Stimulated activated CD8-positive, alpha-beta memory T cell treated with anti-CD3 and anti-CD28 coated beads, Interleukin-12 subunit alpha, Interleukin-12 subunit beta, amount 100 ng/mL, for 4 hours (primary cell): ENCODE measurements at places on chromosomes 7 and 10.

- no peak for DNase-seq
Measured at GRCh38 chr7:13915891-13916290, 73.6 kb downstream of the ETV1 start.

DNA sequence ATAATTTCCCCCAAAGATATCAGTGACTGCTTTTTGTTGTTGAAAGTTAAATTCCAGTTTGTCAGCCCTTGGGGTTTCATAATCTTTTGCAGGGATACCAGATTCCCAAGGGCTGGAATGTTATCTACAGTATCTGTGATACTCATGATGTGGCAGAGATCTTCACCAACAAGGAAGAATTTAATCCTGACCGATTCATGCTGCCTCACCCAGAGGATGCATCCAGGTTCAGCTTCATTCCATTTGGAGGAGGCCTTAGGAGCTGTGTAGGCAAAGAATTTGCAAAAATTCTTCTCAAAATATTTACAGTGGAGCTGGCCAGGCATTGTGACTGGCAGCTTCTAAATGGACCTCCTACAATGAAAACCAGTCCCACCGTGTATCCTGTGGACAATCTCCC lies 3.2 kb downstream of the CYP26A1 start:
- no peak for DNase-seq

DNA sequence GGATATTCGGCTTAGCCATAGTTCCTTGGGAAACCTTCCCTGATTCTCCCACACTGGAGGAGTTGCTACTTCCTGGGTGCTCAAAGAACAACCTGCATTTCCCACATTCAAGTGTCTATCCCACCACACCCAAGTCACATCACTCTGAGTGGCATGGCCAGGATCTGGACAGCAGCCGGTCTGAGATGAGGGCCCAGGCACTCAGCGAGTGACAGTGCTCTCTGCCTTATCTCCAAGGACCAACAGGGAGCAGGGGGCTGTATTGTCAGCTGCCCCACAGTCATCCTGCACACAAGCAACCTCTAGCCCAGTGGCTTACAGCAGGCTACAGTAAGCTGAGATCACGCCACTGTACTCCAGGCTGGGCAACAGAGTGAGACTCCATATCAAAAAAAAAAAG lies 16.1 kb upstream of the SLC18A3 start:
- no peak for DNase-seq

DNA sequence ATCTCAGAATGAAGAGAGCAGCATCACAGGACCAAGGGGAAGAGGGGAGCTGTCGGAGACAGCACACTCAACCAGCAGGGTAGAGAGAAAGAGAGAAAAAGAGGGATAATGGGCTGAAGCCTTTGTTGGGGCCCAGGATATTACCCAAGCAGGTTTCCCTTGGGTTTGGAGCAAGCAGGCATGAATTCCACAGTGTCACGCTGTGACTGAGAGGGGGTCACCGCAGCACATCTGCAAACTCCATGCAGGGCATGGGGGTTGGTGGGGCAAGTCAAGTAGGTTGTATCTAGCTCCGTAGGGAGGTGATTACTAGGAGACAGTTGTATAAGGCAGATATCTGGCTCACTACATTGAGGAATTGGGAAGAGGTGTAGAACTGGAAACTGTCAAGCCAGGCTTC lies 42.2 kb upstream of the SEMA3E start:
- DNase-seq: no peak

- no peak for DNase-seq
Measured at GRCh38 chr7:72453471-72453870, 41.3 kb upstream of the CALN1 start.

DNA sequence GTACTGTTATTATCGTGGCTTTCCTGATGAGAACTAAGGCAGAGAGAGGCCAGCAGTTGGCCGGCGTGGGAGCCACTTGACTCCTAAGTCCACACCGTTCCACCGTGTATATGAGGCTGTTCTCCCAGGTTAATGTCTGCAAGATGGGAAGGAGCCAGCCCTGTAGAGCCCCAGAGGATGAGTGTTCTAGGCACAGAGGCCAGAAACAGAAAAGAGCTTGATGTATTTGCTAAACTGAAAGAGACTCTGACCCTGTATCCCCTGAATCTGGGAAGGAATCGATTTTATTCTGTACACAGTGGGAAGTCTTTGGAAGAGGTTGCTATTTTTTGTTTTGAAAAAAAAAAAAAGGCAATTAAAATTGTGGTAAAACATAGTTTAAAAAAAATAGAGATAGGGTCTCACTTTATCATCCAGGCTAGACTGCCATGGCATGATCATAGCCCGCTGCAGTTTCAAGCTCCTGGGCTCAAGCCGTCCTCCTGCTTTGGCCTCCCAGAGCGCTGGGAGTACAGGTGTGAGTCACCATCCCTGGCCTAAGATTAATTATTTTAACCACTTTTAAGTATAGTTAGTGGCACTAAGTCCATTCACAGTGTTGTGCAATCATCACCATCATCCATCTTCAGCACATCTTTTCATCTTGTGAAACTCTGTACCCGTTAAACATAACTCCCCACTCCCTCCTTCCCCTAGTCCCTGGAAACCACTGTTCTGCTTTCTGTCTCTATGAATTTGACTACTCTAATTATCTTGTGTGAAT lies 348.8 kb downstream of the SDK1 start:
- no peak for DNase-seq

- DNase-seq: no peak
Measured at GRCh38 chr10:104218751-104219150, 13.4 kb downstream of the CFAP43 start.

GRCh38 chr7:103073989-103074518 lies 542 bp downstream of the FBXL13 start:
- DNase-seq: no peak

DNA sequence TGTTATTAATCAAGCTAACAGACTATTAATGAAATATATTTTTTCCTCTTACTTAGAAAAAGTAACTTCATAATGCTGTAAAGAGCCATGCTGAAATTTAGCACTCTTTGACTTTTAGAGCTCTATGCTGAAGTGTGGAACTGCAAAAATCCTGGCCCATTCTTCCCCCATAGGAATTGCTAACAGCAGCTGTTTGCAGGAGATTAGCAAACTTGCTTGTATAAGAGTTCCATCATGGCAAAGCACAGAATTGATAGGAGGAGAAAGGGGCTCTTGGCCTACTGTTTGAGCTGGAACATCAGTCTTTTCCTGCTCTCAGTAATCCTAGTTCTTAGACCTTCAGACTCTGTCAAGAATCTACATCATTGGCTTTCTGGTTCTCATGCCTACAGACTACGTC lies 18.3 kb upstream of the GNAT3 start:
- DNase-seq: no peak

- no peak for DNase-seq
Measured at GRCh38 chr10:60896810-60897209, 47.2 kb downstream of the RHOBTB1 start.

- no peak for DNase-seq
Measured at GRCh38 chr7:22591271-22591670, 91.3 kb upstream of the STEAP1B start.

- no peak for DNase-seq
Measured at GRCh38 chr10:63720072-63720537, 198.9 kb downstream of the REEP3 start.

GRCh38 chr10:126294451-126294850 lies 93.8 kb downstream of the ADAM12 start:
- no peak for DNase-seq

DNA sequence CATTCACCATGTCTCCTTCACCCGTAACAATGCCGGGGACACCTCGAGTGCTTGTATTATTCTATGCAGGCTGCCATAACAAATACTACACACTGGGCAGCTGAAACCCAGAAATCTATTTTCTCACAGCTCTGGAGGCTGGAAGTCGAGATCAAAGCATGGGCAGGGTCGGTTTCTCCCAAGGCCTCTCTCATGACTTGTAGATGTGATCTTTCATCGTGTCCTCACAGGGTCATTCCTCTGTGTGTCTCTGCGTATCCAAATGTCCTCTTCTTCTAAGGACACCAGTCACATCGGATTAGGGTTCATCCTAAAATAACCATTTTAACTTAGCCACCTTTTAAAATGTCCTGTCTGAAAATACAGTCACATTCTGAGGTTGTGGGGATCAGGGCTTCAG lies 303.5 kb downstream of the KLF6 start:
- no peak for DNase-seq

DNA sequence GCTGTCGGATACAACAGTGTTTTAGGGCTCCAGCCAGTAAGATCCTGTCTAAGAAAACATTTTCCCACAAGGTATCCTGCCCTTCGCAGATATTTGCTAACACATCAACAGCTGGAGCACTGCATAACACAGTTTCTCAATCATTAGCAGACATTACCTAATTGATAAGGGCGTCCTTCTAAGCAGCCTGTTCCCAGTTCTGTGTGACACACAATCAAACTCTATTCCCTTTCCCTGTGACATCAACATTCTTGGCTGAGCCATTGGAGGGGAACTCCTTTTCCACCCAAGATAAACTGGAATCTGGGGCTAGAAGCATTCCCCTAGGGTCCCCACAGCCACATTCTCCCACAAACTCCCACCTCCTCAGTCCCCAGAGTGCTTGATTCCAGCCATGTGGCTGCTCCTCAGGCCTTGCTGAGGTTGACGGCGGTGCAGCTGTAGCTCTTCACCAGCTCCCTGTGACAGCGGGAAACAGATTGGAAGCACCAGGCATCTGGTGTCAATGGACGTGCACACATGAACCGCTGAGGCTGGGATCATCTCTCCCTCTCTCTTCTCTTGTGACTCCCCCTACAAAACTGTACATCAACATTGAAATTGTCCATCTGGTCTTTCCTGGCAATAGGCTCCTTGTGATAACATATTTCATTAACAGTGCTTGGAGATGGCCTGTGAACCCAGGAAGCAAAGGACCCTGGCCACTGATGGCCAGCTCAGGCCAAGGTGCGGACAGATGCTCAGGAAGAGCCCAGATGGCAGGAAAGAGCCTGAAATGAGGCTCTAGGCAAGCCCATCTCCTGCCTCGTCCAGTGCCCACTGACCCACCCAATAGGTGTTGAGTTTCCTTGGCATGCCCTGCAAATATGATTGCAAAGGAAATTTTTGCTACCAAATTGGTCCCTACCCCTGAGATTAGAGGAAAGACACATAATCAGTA lies 131.1 kb upstream of the TBX20 start:
- no peak for DNase-seq

DNA sequence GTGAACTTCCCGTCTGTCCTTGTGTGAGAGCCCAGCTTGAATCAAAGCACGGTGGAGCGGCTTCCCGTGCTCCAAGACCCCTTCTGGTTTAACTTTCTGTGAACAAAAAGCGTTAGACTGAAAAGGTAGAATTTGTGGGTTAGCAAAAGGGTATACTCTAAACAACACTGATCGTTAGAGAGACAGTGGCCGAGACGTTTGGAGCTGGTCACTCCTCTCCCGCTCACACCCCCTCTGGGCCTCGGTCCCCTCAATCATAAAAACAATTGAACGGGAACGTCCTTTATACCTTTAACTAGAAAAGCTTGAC lies 502 bp downstream of the PRKRIP1 start:
- no peak for DNase-seq

GRCh38 chr7:151558575-151558974 lies 38.9 kb upstream of the RHEB start:
- no peak for DNase-seq

DNA sequence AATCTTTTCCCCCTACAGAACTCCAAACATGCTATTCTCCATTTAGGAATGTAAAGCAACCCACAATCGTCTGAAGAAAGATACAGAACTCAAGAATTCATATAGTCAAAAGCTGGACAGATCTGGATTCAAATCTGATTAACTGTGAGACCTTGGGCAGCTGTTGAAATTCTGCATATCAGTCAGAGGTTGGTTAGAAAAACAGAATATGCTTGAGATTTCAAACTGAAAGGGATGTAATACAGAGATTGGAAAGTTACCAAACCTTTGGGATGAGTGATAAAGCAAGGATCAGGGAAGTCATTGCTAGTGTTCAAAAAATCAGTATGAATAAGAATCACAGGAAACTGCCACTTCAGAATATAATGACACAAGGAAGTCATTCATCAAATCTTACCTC lies 406.6 kb downstream of the HTR7 start:
- no peak for DNase-seq

DNA sequence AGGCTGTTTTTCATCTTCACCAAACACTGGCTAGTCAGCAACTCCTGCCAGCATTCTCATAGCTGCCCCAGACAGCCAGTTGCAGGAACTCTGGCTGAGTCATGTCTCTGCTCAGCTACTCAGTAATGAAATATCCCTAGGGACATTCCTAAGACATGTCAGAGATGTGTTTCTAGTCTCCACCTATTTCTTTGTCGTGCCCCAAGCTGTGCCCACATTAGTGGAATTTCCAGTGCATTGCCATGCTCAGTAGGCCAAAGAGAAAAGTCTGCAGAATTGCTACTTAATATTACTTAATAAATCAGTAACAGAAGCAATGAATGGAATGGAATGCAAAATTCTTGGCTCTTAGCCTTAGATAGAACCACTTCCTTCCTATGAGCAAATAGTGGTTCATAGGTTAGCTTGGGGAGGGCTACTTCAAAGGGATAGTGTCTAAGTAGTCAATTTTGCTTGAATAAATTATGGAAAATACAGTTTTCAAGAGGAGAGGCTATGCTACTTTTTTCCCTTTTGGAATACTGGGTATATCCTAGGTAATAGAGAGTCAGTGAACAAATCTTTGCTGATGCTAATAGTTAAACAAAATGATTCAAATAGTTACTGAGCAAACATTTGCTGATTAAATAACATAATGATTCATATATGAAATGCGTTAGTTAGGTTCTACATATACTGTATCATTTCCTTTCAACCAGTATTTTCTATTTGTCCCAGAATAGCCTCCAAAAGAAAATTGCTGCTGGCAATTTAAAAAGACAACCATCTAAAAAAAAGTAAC lies 23.6 kb upstream of the SEMA3C start:
- no peak for DNase-seq

- DNase-seq: no peak
Measured at GRCh38 chr7:33762151-33762910, 143.0 kb upstream of the BMPER start.

- no peak for DNase-seq
Measured at GRCh38 chr10:126101325-126101724, 205.0 kb downstream of the FANK1 start.

GRCh38 chr7:147519062-147519461 lies 1071.5 kb upstream of the C7orf33 start:
- DNase-seq: no peak

DNA sequence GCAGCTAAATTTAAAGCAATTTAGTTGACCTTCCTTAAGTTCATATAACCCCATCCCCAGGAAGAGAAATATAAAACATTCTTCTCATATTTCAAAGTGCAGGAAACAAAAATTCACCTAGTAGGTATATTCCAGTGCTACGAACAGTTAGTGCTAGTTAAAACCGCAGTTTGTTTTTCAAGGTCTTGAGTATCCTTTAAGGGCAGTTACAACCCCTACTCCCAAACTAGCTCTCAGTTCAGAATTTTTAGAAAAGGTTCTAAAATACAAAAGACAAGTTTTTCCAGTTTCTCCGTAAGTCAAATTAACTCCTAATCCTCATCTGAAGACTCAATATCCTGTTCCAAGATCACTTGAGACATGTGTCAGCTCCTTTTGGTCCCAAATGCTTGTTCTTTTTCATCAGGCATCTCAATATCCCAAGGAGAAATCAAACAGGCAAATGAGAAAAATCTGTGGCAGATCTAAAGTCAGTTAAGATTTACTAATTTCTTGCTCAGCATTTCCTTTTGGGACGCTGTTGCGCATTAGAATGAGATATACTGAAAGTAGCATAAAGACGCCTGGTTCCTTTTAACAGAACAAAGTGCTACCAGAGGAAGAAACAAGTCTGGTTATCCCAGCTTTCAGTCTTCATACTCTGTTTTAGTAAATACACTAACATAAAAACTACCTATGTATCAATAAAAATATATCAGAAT lies 51.8 kb downstream of the ARHGAP12 start:
- no peak for DNase-seq

- DNase-seq: no peak
Measured at GRCh38 chr10:44125879-44126278, 259.0 kb downstream of the CXCL12 start.
